ENCODE measurements at places on chromosomes 1 and 21.

DNA sequence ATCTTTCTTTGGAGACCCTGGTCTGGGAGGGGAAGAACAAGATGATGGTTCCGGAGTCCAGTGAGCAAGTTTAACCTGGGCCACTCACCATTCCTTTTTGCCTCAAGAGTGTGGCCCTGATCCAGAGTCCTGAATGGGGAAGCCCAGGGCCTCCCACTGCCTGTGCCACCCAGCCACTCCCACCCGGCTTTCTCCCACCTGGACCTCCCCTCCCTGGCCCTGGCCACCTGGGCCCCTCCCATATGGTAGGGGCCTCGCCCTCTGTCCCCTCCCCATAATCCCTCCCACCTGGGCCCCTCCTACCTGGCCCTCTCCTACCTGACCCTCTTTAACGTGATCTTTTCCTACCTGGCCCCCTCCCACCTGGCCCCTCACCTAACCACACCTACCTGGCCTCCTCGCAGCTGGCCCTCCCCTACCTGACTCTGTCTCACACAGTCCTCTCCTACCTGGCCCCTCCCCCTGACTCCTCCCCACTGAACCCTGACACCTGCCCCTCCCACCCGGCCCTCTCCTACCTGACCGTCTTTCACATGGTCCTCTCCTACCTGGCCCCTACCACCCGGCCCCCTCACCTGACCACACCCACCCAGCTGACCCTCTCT lies 220.7 kb upstream of the VAMP3 start:
- no peak for DNase-seq

DNA sequence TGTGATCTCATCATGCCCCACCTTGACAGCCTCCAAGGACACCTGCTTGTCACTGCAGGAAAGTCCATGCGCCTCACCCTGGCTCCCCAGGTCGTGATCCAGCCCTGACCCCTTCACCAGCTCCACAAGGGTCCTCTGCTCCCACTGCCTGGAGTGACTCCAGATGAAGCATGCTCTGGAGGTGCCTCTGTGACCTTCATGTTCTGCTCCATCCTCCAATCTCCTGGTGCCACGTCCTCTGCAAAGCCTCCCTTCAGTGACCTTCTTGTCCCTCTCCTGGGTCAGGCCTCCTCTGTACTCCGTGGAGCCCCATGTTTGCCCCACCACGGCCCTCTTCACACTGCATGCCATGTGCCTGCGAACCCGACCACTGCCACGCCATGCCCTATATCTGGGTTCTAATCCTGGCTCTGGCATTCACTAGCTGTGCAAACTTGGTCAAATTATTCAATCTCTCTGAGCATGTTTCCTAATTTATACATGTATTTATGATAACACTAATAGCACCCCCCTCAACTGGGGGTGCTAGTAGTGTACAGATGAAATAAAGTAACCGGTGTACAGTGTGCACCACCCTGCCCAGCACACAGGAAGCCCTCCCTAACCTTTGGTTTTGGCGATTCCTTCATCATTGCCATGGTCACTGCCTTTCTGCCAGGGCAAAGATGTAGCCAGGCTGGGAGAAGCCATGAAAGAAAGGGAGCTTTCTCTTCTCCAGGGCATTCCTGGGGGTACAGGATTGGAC lies 77.4 kb downstream of the STUM start:
- DNase-seq = no peak

- DNase-seq = no peak
Measured at GRCh38 chr1:161021970-161022353, 1.0 kb upstream of the F11R start.

DNA sequence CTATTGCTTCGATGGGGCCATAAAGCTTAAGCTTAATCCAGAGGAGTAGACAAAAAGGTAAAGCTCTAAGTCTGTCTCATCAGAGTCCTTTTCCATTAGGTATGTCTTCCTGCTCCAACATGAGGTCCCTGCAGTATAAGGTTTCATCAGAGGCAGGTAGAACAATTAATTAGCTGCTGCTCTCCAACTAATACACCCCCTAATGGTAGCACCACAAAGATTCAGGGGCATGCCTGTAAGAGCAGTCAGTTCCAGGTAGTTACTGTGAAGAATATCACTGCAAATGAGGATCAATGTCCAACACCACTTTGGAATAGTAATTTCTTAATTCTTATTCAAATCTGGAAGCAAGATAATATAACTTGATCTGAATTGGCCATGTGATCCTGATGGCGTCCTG lies 160.3 kb upstream of the ESRRG start:
- DNase-seq = no peak

DNA sequence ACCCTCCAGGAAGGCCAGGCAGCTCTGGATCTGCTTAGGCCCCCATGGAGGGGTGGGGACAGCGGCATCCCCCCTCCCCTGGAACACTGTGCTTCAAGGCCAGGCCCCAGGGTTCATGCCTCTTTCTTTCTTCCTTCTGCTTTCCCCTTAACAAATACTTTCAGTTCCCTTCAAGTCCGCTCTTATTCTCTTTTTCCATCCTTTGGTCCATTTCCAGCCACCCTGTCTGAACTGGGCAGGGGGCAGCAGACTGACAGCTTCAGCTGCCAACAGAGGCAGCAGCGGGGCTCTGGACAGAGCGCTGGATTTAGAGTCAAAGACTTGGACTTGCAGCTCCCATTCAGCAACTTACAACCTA lies 1.1 kb upstream of the CD244 start:
- no peak for DNase-seq

GRCh38 chr21:45250914-45251634 lies 36.6 kb downstream of the POFUT2 start:
- DNase-seq = no peak

- DNase-seq = no peak
Measured at GRCh38 chr1:60427194-60427593, 353.6 kb upstream of the C1orf87 start.

All from fibroblast of skin of right quadriceps (primary cell).